ENCODE measurements at places on chromosomes 5 and 9.

- no peak for DNase-seq
Observed at GRCh38 chr5:180153099-180153498, 55.9 kb downstream of the RASGEF1C start.

DNA sequence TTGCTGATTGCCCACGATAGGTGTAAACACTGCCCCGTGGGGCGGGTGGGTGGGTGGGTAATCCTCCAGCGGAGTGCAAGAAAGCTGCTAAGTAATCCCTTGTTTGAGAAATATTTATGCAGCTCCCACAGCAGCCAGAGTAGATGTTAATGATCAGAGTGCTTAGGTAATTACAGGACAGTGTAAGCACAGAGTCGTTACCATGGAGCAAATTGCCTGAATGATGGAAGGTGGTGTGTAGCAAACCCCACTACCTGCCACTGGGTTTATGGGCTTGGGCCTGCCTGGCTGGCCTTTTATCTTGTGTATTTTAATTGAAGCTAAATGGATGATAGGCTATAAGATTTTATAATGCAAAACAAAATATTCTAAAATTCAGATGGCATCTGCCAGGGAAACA lies 110.0 kb downstream of the COL5A1 start:
- DNase-seq: no peak

- no peak for DNase-seq
Observed at GRCh38 chr9:108666240-108666784, 189.5 kb downstream of the ACTL7B start.

- no peak for DNase-seq
Observed at GRCh38 chr9:76911971-76912370, 6.1 kb upstream of the PRUNE2 start.

- DNase-seq: no peak
Observed at GRCh38 chr9:13627502-13627901, 348.0 kb upstream of the MPDZ start.

GRCh38 chr9:3960661-3961144 lies 339.2 kb downstream of the GLIS3 start:
- DNase-seq: no peak

- DNase-seq: no peak
Observed at GRCh38 chr9:76403352-76403751, 9.1 kb upstream of the RFK start.

DNA sequence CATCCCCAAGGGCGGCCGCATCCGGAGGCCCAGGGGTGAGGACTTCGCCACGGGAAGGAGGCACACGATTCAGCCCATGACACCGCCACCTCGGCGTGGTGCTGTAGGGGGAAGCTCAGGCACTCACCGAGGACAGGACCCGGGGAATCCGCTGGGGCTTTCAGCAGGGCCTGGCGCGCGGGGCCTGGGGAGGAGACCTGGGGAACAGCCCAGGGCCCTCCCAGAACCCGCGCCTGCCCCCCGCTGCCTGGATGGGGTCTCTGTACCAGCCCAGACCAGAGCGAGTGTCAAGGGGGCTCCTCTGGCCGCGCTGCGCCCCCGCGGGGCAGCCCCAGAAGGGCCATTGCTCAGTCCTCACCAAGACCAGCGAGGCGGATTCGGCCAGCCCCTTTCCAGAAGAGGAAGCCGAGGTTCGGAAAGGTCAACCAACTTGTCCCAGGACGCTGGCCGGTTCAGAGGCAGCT lies 12.8 kb downstream of the COL23A1 start:
- no peak for DNase-seq

DNA sequence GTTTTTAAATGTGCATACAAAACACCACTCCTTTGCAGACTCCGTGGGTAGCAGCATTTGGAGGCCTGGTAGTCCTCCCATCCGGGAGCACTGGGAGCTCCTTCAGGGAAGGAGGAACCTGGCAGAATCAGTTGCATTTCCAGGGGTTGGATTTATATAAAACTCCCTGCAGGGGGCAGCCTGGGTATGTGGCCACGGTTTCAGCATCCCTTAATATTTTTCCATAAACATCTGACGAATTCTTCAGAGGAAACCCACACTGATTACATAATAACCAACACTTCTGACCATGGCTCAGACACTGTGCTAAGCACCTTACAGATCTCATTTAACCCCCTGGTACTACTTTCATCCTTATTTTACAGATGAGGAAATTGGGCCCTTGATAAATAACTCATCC lies 6.1 kb upstream of the AFAP1L1 start:
- no peak for DNase-seq

GRCh38 chr5:55222985-55223811 lies 3.9 kb downstream of the MCIDAS start:
- no peak for DNase-seq
